Activated T-cell treated with anti-CD3 and anti-CD28 coated beads for 48 hours (primary cell): ENCODE measurements at places on chromosomes 16 and 17.

- DNase-seq, result no peak
Measured at GRCh38 chr17:40027614-40028012, 12.4 kb downstream of the CSF3 start.

DNA sequence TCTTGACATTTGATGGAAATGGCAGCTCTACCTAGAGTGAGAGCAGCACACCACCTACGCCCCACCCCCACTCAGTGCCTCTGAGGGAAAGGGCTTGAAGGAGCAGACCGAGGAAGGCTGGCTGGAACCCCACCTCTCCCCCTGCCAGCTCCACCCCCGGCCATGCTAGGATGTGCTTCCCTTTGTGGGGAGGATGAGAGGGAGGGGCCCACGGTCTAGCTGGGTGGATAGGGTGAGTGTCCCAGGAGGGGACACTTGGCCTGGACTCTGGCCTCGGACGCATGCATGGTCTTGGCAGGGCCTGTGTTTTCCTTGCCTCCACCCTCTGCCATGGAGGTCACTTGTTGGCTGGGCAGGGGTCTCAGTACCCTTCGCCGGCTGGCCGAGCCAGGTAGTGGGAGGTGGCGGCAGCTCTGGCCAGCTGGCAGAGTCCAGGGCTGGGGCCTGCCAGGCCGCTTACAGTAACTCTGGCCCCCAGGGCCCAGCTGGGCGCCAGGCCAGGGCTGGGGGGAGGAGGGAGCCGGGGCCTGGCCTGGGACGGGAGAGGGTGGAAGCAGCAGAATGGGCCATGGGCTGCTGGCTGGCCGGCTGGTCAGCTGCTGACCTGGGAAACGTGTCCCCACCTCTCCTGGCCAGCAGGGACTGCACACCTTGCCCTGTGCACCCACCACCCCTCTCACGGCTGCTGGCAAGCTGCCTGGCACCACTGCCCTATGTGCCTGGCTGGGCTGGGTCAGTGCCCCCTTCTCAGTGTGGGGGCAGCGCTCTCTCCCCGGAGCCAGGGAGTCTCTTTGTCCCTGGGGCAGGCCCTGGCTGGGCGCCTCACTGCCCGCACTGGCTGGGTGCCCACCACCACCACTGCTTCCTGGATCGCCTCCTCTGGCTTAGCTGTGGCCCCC is 23.0 kb downstream of the RARA start:
- no peak for DNase-seq

GRCh38 chr17:8910969-8911604 is 43.6 kb upstream of the PIK3R6 start:
- no peak for DNase-seq

- no peak for DNase-seq
Measured at GRCh38 chr17:40474419-40475002, 26.9 kb downstream of the TNS4 start.

GRCh38 chr17:61325382-61326073 is 74.1 kb upstream of the TBX2 start:
- DNase-seq, result no peak

- no peak for DNase-seq
Measured at GRCh38 chr16:58655215-58655596, 25.6 kb upstream of the CNOT1 start.

- DNase-seq, result no peak
Measured at GRCh38 chr17:1035546-1036170, 38.7 kb downstream of the TIMM22 start.

DNA sequence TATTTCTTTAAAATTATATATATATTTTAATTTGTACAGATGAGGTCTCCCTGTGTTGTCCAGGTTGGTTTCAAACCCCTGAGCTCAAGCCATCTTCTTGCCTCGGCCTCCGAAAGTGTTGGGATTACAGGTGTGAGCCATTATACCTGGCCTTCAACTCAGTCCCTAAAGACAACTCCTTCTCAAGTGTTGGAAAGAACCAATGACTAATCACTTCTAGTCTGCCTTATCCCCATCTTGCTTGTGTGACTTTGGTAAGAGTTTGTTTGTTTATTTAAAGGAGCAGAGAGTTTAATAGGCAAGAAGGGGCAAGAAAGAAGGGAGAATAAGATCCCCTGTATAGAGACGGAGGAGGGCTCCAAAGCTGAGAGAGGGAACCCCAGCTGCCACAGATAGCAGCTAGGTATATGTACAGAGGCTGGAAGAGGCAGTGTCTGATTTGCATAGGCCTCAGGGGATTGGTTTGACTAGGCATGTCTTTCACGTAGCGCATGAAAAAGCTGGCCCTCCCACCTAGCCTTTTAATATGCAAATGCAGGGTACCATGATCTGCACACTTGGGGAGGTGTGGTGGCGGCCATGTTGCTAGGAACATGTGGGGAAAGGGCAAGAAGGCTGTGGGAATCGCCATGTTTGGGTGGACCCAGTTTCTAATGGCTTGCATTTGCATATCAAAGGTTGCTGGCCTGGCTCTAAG is 21.5 kb downstream of the ABCC1 start:
- DNase-seq, result no peak

DNA sequence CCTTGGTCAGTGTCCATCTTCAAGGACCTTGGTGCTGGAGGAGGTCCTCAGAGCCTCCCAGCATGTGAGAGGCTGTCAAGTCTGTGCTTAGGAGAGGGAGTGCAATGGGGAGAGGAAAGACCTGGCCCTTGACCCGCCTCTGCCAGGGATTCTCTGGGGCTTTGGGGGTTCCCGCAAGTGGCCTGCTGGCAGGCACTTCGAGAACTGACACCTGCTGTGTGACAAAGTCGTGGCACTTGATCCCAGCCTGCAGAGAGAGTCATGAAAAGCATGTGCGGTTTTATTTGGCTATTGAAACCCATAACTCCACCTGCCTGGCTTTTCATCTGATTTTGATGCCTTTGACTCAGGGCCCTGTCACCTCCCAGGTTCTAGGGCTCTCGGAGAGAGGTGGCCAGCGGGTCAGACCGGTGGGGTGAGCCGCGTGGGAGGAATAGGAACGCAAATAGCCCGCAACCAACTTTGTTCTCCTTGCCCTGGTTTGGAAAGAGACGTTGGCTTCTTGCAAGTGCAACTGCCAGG is 42.8 kb upstream of the GSE1 start:
- DNase-seq, result no peak

DNA sequence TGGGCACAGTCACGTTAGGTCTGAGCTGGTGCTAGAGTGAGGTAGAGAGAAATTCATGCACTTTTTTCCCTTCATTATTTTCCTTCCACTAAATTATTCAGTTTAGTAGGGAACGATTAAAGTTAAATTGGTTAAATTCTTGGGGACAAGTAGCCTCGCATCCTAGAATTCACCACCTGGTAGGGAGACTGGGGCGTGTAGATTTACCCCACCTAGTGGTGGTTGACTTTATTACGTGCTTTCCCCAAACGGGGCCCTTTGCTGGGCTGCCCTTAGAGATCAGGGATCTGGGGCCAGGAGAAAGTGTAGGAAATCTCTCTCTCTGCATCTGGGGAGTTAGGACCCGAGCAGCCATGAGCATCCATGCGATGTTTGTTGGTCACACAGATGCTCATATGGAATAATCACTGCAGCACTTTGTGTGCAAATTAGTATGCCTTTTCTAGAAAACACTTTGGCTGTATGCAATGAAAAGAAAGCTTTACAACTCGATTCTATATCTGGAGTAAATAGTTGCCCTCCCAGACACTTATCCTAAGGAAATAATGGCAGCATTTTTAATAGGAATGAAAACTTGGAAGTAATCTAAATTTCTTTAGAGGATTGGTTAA is 107.0 kb downstream of the PLCG2 start:
- DNase-seq, result peak; percentile 10

DNA sequence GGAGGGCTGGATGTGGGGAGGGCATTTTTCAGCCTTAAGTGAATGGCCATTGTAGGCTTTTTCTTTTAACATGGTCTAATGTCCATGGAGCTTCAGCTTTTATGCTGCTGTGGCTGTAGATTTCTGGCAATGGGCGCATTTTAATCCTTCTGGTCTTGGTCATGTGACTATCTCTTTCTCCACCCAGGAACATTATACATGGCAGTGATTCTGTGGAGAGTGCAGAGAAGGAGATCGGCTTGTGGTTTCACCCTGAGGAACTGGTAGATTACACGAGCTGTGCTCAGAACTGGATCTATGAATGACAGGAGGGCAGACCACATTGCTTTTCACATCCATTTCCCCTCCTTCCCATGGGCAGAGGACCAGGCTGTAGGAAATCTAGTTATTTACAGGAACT is 4.7 kb upstream of the NME2 start:
- DNase-seq, result no peak

DNA sequence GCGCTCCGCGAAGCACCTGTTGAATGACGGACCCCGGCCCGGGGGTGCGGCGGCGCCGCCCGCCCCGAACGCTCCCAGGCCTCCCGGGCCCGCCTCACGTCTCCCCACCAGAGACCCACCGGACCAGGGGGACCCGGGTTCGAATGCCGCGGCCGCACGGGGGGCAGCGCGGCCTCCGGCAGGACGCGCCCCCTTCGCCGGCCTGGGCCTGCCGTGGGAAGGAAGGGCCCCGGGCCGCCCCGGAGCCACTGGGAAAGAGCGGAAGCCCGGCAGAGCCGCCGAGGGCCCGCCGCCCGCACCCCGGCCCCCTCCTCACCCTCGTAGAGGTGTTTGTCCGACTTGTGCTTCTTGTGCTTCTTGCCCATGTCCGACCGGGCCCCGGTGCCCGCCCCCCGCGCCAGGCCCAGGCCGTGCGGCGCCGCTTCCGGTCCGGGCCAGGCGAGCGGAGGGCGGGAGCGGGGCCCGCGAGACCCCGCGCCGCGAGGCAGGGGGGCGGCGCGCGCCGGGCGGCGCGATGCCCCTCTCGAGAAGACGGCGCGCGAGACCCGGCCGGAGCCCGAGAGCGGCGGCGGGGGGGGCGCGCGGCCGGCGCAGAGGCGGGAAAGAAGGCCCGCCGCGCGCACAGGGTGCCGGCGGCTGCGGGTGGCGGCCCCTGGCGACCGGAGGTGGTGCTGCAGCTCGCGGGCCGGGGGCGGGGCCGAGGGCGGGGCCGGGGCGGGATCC is at the start of gene BRD7:
Gene BRD7 (minus strand): TSS at position 579 of the 723 bp plus-strand sequence. CDS start 214 bp downstream, at position 365.
- DNase-seq, result peak; percentile 78

DNA sequence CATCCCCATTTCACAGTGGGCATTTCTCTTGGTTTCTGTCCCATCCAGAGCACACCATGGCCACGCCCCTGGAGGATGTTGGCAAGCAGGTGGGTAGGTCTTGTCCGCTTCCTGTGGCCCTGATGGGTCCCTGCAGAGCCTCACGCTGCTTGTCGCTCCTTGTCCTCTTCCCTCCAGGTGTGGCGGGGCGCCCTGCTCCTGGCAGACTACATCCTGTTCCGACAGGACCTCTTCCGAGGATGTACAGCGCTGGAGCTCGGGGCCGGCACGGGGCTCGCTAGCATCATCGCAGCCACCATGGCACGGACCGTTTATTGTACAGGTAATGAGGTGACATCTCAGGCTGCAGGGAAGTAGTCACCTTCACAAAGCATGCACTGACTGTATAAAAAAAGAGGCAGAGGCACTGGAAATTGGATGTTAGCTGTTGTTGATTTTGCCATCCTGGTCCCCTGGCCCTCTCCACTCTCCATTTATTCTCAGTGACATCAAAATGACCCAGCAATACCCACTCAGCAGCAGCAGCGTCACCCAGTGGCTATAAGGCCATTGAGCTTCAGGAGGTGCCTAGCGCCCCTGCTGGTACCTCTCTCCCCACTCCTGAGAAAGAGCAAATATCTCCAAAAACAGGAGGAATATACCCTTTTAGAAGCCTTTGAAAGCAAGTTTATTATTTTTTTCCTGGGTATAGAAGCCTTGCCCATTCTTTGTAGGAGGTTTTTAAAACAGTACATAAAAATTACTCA is 13.7 kb downstream of the METTL22 start:
- no peak for DNase-seq

- no peak for DNase-seq
Measured at GRCh38 chr16:4055748-4056147, 60.5 kb downstream of the ADCY9 start.

- DNase-seq, result no peak
Measured at GRCh38 chr16:86010680-86011141, 111.7 kb downstream of the IRF8 start.

DNA sequence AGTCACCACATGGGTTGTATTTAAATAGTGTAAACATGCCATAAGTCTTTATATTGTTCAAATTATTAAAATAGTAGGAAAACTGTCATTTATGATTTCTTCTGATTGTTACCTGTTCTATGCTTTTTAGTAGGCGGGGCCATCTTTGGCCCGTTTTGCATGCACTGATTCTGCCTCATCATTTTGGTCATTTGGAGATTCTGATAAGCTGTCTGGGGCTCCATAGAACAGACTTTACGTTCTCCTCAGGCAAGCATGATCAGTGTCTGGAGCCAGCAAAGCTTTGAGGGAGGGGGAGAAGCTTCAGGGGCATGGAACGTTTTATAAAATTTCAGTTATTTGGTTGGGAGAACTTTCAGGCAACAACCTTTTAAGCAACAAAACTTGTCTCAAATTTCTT is 8.8 kb downstream of the NDEL1 start:
- DNase-seq, result no peak

- DNase-seq, result no peak
Measured at GRCh38 chr17:66724581-66725341, 110.2 kb upstream of the CACNG5 start.

DNA sequence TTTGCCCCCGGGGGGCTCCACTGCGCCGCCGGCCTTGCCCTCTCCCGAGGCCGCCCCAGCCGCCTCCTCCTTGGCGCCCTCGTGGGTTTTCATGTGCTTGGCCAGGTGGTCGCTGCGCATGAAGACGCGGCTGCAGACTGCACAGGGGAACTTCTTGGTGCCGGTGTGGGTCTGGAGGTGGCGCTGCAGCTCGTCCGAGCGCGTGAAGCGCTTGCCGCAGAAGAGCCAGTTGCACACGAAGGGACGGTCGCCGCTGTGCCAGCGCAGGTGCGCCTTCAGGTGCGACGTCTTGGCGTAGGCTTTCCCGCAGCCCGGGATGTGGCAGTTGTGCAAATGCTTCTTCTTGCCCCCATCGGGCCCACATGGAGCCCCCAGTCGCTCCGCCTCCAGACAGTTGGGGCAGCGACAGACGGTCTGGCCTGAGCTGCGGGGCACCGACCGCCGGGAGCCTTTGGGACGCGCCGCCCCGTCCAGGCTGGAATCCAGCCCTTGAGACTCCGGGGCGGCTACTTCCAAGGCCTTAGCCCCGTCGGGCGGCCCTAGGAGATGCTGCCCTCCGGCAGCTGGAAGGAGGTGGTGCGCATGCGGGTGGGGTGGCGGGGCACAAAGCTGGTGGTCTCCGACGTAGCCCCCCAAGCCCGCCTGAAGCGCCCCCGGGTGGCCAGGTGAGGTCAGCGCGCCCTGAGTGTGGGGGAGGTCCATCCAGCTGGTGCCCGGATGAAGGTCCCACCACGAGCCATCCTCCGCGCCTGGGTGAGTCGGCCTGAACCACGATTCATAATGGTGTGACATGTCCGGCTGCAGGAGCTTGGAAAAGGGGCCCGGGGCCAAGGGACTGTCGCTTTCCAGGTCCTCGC is 3.4 kb downstream of the SP6 start:
- DNase-seq, result no peak

- no peak for DNase-seq
Measured at GRCh38 chr17:45432405-45433158, at the start of gene ARHGAP27. Gene ARHGAP27 (minus strand): TSS chr17:45432870. CDS start chr17:45430279, 2,591 bp downstream.

- no peak for DNase-seq
Measured at GRCh38 chr16:56993204-56993603, 3.8 kb downstream of the NLRC5 start.
